H54 (cell line): ENCODE measurements at places on chromosomes 11 and 22.

- DNase-seq = no peak
Measured at GRCh38 chr11:67024410-67024809, 1.5 kb downstream of the SYT12 start.

DNA sequence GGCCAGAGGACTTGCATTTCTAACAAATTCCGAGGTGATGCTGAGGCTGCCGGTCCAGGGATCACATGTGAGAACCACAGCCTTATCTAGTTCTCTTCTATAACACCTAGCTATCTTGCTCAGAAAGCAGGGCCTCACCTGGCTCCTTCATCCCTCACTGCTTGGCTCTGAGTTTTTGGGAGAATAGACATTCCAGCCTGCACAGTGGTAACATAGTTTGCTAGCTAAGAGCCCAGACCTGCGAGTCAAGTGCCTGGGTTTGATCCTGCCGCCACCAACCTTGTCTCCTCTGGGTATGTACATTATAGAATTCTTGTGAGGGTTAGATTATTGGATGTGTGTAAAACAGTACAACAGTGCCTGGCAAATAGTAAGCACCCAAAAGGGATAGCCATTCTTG is 13.5 kb upstream of the POU2AF1 start:
- no peak for DNase-seq

GRCh38 chr22:20155330-20156041 is 4.6 kb upstream of the CCDC188 start:
- DNase-seq = peak; percentile 81

DNA sequence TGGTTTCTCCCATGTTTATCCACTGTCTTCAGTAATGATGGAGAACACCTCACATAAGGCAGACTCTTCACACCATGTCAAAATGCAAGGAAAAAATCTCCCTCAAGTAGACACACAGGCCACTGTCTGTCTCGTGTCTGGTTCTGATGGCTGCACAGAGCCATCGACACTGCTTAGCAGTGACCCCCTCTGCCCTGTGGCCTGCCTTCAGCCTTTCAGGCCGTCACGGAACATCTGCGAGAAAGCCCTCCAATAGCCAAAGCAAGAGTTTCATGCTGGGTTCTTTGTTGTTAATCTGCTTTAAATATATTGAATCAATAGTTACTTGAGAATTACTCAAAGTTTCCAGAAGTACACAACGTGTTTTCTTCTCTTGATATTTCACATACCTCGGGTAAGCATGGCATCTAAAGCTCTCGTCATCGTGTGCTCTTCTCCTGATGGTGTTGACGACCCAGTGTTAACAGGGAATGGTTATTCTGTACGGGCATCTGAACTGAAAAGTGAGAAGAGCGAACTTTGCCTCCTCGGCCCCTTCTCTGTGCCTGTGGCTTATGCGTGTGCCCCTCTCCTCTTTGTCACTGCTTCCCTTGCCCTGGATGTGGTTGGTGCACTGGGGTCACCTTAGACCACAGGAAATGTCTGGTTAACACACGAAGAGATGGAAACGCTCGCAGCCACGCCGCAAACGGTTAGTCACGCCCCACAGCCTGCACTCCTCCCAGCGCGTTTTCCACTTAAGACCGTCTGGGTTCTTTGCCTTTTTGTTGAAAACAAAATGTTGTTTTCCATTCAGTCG is 33.4 kb upstream of the CTTN start:
- DNase-seq = no peak

DNA sequence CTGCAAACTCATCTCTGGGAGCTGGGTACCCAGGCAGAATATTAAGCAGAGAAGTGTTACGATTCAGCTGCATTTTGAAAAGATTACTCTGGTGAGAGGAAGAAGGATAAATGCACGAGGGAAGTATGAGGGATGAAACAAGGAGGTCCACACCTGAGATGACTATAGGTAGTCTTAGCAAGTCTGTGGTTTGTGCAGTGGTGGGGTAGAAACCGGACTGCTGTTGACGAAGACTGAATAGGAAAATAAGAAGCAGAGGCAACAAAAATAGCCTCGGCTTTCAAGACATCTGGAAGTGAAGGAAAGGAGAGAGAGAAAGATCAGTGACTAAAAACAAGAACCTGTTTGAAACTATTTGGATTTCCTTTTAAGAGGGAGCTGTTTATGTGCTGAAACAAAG is 810.8 kb downstream of the OPCML start:
- DNase-seq = no peak

- no peak for DNase-seq
Measured at GRCh38 chr22:44210722-44211121, 30.0 kb downstream of the PARVG start.
